Mesenchymal stem cell (in vitro differentiated cells and primary cell): ENCODE measurements at places on chromosomes 2 and 18.

- DNase-seq: peak; percentile 87
Measured at GRCh38 chr2:84905181-84906107, at the start of gene TMSB10. TSS of gene TMSB10 (plus strand) at chr2:84905656.

DNA sequence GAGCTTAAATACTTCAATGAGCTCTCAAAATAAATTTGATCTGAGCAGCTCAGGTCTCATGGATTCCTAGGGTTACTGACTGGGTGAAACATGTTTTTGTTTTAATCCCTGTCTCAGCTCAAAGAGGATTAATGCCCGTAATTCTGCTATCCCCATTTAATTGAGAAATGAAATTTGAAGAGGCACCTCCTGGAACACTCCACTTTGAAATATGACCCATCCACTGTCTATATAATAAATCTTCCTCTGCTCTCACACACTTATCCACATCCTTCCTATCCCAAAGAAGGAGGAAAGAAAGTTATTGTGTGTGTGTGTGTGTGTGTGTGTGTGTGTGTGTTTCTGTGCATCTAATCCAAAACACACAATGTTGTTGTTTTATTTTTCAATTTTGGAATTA is 2082.4 kb upstream of the PIK3C3 start:
- no peak for DNase-seq

DNA sequence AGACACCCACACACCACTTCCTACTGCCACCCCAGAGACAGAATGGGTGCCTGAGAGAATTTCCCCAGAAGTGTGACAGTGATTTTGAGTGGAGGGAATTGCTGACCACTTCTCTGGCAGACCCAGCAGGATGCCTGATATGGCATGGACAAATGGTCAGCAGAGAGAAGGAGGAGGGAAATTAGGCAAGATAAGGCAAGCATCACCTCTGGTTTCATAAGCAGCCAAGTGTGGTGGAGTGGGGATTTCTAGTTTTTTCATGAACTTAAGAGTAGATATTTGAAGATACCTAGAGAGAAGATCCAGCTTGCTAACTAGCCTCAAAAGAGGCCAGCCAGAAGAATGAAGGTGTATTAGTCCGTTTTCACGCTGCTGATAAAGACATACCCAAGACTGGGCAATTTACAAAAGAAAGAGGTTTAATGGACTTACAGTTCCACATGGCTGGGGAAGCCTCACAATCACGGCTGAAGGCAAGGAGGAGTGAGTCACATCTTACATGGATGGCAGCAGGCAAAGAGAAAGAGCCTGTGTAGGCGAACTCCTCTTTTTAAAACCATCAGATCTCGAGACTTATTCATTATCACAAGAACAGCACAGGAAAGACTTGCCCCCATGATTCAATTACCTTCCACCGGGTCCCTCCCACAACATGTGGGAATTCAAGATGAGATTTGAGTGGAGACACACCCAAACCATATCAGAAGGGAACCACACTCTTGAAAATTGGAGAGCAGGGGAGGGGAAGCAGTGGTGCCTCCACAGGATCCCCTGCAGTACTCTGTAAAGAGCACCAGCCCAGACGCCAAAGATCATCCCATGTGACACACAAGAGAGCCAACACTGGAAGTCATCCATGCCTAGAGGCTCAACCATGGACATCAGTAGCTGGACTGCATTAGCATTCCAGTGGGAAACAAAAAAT is 64.2 kb downstream of the RBM43 start:
- DNase-seq: no peak

- DNase-seq: no peak
Measured at GRCh38 chr2:68429311-68429826, 37.7 kb downstream of the FBXO48 start.

- DNase-seq: no peak
Measured at GRCh38 chr2:64015898-64016297, 3.3 kb downstream of the VPS54 start.

GRCh38 chr2:63777816-63778215 is 63.9 kb upstream of the UGP2 start:
- DNase-seq: no peak

GRCh38 chr2:37020212-37020886 is 54.0 kb upstream of the STRN start:
- DNase-seq: peak; percentile 77

DNA sequence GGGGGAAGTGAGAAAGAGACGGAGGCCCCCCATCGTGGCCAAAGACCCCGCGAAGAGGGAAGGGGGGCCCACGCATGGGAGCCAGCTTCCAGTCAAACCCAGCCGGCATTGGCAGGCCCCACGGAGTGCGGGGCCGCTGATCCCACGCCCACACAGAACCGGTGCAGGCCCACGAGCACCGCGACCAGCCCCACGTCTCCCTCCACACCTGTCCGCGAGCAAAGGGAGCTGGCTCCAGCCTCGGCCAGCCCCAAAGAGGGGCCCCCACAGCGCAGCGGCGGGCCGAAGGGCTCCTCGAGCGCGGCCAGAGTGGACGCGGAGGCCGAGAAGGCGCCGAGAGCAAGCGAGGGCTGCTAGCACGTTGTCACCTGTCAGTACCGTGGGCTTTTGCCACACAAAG is 125.0 kb upstream of the TWIST2 start:
- no peak for DNase-seq

GRCh38 chr2:179561702-179562101 is 297.1 kb upstream of the SESTD1 start:
- no peak for DNase-seq

DNA sequence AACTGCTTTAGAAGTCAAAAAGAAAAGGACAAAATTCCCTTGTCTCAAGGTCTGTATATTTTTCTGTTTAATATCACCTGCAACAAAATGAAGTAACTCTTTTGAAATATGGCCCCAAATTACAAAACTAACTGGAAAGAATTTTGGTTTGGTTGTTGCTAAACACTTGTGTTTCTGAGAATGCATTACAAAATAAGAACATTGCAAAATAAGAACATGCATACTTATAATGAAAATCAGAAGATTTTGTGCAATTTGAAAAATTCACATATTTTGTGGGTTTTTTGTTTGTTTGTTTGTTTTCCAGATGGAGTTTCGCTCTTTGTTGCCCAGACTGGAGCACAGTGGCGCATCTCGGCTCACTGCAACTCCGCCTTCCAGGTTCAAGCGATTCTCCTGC is 21.8 kb downstream of the NDUFB3 start:
- no peak for DNase-seq

DNA sequence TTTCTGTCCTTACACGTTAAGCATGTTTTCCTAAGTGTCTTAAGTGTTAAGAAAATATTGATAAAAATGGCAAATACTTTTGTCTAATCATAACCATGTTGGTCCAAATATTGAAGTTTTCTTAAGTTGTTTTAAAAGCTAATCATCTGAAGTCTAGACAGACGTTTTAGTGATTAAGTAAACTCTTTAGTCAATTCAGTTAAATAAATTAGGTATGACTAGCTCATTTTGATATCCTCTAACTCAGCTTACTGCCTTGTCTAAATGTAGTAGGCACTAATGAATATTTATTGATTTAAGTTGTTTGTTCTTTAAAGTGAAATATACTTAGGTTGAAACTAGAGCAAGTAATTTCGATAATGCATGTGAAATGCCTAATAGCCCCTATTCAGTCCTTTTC is 471.8 kb upstream of the CHST9 start:
- DNase-seq: no peak

GRCh38 chr2:145751629-145752028 is 1231.7 kb upstream of the ZEB2 start:
- peak; percentile 80 for DNase-seq

GRCh38 chr18:8348051-8348720 is 261.1 kb upstream of the RAB12 start:
- DNase-seq: no peak

GRCh38 chr2:38731684-38732221 is 19.4 kb downstream of the SRSF7 start:
- no peak for DNase-seq

DNA sequence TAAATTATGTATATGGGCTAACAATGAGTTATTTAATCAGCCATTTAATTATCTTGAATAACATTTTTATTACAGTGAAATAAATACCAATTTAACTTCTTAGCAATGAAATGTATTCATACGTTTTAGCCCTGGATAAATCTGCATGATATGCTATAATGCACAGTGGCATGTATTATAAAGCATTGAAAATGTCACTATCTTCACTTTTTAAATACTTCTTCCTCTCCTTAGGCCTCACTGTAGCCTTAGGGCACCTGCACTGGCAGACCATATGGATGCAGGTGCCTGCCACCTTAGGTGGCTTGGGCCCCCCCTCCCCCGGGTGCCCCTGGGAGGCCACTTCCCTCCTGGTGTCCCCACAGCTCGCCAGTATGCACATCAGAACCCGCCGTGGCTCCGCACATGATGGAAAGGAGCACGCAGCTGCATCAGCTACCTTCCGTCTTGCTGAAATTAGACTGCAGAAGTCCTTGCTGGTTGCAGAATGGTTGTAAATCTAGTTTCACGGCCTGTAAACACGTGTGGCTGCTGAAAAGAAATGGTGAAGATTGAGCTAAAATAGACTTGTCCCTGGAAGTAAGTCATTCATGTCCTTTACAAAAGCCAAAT is 56.7 kb downstream of the ADI1 start:
- no peak for DNase-seq

DNA sequence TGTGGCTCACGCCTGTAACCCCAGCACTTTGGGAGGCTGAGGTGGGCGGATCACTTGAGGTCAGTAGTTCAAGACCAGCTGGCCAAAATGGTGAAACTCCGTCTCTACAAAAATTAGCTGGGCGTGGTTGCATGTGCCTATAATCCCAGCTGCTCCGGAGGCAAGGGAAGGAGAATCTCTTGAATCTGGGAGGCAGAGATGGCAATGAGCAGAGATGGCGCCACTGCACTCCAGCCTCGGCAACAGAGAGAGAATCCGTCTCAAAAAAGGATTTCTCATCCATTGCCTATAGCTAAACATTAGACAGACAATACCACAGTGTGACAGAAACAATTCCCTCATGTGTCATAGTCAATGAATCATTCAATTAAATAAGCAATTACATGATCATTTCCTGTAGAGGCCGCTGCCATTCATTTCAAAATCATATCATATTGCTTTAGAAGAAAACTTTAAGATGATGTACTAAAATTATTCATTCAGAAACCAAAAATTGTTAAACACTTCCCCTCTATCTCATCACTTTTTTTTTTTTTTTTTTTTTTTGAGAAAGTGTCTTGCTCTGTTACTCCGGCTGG is 69.5 kb upstream of the TGIF1 start:
- DNase-seq: peak; percentile 12
